ENCODE measurements at places on chromosomes 3 and 15.

- no peak for DNase-seq
Observed at GRCh38 chr3:160108362-160108761, 116.9 kb upstream of the C3orf80 start.

- no peak for DNase-seq
Observed at GRCh38 chr3:128504963-128505730, 12.1 kb upstream of the GATA2 start.

- DNase-seq, result no peak
Observed at GRCh38 chr15:96125721-96126415, 204.6 kb upstream of the NR2F2 start.

DNA sequence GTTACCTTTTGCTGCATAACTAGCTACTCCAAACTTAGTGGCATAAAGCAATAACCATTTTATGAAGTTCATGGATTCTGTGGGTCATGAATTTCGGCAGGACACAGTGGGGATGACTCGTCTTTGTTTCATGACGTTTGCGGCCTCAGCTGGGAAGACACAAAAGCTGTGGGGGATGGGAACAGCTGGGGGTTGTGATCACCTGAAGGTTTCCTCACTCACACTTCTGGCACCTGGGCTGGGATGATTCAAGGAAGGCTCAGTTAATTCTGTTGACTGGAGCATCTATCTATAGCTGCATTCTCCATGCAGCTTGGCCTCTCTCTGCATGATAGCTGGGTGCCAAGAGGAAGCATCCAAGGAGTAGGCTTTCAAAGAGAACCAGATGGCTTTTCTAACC is 332.8 kb downstream of the ULK4 start:
- no peak for DNase-seq

DNA sequence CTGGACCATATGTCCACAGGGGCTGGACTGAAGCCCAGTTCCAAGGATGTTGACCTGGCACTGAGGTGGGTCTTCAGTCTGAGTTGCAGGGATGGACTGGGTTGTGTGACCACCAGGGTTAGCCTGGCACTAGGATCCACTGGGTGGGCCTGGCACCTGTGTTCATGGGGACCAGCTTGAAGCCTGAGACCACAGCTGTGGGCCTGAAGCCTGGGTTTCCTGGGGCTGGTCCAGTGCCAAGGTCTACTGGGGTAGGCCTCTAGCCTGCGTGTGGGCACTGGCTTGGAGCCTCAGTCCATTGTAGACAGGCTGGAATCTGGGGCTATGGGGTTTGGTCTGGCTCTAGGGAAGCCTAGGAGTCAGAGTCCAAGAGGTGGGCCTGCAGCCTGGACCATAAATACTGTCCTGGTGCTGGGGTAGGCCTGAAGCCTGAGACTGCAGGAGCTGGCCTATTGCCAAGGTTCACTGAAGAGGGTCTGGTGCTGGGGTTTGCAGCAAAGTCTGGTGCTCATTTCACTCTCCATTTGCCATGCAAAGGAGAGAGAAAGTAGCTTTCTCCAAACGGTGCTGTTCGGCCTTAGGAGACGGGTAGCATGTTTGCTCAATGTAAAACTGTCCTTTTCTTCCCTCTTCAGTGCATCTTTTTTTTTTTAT is 51.2 kb upstream of the TBC1D5 start:
- no peak for DNase-seq

DNA sequence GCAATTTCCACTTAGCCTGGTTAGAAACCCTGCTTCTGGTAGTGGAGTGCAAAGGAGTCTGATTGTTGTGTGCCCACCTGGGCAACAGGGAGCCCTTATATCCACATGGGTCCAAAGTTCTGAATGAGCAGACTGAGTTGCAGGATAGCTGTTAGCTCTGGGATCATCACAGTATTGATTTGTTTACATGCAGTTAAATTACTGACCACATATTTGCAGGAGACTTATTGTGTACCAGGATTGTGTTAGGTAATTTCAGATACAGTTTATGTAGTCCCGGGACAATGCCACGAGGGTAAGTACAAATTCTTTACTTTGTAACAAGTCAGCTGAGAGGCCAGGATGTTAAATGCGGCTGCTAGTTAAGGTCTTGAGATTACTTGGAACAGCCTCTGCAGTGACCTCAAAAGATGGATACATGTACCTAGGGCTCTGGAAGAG is 18.8 kb downstream of the ARHGEF26 start:
- no peak for DNase-seq

DNA sequence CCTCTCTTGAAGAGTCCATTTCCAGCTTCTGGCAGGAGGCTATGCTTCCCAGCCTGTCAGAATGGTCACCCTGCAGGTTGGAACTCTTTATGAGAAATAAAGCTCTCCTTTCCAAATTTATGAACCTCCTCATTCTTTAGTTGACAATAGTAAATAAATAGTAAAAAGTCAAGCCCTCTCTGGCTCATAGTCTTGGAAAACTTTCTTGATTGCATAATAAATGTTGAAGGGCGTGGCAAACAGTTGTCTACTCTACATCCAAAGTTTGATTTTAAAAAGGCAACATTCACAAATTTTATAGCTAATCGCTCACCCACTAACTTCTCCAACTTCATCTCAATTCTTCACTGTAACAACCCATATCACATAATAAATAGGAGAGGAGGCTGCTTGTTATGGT is 58.8 kb downstream of the MCF2L2 start:
- DNase-seq, result no peak

GRCh38 chr15:77496715-77497109 is 76.0 kb downstream of the HMG20A start:
- DNase-seq, result peak; percentile 84

GRCh38 chr15:36883713-36884517 is 216.4 kb downstream of the MEIS2 start:
- peak; percentile 78 for DNase-seq

GRCh38 chr3:71510510-71510909 is 73.0 kb downstream of the FOXP1 start:
- peak; percentile 62 for DNase-seq

DNA sequence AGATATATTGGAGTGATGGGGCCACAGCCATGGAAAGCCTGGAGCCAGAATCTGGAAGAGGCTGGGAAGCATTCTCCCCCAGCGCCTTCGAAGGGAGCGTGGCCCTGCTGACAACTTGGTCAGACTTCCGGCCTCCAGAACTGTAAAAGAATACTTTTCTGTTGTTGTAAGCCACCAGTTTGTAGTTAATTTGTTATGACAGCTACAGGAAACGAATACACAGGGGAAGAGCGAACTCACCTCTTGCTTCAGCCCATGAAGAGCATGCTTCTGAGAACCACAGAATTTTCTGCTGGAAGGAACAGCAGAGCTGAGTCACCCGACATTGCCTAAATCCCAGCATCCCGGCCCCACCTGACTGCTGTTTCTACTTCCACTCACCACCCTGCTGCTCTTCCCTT is 501.7 kb downstream of the SHQ1 start:
- DNase-seq, result peak; percentile 68

- DNase-seq, result no peak
Observed at GRCh38 chr15:87736891-87737389, 519.6 kb downstream of the NTRK3 start.

DNA sequence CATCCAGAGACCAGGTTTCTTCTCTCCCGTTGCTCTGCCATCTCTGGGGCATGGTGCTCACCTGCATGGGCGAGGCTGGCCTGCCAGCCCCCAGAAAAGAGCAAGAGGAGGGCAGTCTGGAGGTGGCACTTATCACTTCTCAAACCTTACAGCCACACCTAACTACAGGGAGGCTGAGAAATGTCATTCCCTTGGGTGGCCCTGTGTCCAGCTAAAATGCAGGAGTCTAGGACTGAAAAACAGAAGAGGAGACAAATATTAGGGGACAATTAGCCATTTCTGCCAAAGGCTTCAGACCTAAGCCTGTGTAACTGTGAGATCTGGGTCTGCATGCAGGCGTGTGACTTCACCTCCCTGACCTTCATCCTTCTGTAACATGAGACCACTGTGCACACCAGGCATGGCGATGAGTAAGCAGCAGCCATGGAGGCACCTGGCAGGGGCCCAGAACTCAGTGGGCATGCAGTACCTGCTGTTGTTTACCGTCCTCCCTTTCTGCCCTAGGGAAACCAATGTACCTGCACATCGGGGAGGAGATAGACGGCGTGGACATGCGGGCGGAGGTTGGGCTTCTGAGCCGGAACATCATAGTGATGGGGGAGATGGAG is 83.4 kb downstream of the MESD start:
- peak; percentile 87 for DNase-seq

- DNase-seq, result no peak
Observed at GRCh38 chr3:170566413-170566812, 19.5 kb downstream of the SLC7A14 start.

DNA sequence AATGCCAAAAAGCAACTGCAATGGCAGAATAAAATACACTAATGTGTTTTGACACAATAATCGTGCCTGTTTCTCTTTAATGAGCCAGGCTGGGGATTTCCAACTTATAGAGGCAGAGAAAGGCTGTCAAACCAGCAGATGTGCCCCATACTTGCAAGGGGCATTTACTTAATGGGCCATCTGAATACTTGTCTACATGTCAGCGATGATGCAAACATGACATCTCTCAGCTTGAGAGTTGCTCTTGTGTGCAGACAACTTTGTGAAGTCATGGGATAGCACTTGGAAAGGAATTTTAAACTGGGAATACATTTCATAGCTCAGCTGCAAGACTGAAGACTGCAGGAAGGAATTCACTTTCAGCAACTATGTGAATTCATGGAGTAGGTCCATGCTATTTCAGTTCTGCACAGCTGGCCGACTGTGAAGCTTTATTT is 127.4 kb upstream of the ADAMTS9 start:
- DNase-seq, result peak; percentile 74

DNA sequence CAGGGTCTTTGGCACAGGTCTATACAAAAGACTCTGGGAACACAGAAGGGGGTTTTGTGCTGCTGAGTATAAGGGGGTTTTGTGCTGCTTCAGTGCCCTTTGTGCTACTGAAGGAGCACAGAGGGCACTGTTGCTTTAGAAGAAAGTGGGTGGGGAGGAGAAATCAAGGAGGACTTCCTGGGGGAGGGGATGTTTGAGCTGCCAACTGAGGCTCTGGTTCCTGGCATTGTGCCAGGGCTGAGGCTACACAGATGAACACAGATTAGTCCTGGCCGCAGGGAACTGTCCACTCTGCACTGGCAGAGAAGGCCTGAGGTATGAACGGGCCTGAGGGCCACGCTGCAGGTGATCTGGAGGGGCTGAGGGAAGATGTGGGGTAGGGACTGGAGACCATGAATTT is 32.2 kb upstream of the SEC13 start:
- DNase-seq, result no peak

DNA sequence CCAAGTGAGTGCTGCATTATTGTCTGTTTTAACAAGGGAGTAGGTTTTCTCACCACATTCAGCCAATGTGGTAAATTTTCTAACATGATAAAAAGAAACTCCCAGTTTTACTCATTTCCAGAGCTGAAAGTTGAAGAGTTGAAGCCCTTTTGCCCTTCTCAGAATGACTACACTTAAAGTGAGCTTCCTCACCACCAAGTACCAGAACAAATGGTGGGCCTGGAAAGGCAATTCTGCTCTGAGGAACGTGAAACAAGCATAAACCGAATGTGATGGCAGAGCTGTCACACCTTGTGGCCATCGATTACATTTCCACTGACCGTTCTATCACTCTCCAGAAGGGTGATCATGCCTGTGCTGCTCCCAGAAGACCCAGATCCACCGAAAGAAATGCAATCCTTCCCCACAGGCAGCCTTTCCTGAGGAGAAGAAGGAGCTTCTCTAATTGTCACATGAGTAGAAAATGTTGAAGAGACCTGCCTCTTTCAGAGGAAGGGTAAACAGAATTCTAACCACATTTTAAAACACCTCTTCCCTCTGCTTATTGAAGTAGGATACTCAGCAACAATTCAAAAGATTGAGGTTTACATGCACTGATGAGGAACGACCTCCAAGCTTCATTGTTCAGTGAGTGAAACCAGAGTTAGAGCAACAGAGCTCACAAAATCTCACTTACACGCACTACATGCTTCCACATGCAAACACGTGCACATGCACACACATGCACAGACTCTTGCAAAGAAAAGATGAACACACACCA is 21.4 kb upstream of the CCR9 start:
- no peak for DNase-seq

- DNase-seq, result peak; percentile 35
Observed at GRCh38 chr3:61574854-61575253, 13.5 kb downstream of the PTPRG start.

DNA sequence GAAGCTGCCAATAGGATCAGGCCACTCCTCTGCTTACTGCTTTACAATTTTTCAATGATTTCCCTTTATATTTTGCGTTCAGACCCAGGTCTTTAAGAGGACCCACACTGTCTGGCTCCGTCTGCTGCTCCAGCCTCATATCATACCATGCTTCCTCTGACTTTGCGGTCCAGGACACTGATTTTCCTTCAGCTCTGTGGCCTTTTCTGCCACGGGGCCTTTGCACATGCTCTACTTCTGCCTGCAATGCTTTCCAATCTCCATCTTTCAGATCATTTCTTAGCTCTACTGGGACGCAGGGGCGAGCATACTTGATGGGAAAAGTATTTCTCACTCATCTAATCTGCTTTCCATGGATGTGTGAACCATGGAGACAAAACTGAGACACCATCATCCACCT is 23.0 kb upstream of the SH3GL3 start:
- DNase-seq, result no peak

- no peak for DNase-seq
Observed at GRCh38 chr3:30352410-30353318, 253.7 kb upstream of the TGFBR2 start.

DNA sequence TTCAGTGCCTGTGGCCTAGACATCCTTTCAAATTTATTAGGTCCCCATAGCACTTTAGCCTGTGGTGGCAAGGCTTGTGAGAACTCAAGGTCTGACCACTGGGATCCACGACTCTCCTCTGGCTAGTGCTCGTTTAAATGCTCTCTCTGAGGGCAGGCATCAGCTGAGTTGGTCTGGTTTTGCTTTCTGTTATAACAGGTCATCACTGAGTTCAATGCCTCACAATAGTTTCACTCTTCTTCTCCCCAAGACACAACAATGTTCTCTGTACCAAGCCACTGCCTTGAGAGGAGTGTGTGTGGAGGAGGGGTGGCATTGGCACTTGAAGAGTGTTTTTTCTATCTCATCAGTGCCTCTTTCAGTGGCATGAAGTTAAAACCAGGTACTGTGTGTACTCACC is 7.6 kb downstream of the OR5K4 start:
- no peak for DNase-seq

GRCh38 chr3:68007621-68008226 is 353.3 kb upstream of the SUCLG2 start:
- peak; percentile 16 for DNase-seq

DNA sequence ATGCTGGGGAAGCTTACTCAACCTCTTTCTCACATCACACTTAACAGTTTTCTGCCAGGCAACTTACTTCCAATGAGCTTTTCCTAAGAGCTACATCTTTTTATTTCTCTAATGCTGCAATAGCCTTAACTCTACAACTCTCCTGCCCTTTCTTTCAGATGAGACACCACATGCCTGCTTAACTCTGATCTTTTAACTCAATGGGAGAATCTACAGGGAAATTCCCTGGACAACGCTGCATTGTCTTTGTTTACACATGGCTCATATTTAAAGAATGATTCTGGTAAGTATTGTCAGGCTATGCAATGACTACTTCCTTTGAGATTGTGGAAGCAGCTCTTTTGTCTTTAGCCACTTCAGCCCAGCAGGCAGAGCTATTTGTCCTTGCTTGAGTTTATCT is 353.1 kb upstream of the BCHE start:
- peak; percentile 71 for DNase-seq

Measured in kidney tubule cell (primary cell).